Activated CD8-positive, alpha-beta memory T cell treated with anti-CD3 and anti-CD28 coated beads, Interleukin-2, amount 50 U/mL, for 48 hours (primary cell): ENCODE measurements at places on chromosomes 2 and 18.

DNA sequence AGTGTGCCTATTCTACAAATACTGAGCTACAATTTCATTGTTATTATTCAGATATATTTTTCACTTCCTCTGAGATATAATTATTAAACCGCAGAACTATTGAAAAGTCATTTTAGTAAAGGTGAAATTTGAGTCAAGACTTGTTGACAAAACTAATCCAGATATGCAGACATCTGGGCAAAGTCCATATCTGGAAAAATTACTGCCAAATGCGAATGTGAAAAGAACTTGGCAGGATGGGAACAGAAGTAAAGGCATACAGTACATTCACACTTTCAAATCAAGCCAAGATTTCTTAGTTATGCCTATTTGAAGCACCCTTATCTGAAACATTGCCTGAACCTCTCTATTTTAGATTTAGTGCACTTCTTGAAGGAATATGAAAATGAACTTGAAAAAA, 923.6 kb downstream of the CCDC85A start:
- DNase-seq: no peak

DNA sequence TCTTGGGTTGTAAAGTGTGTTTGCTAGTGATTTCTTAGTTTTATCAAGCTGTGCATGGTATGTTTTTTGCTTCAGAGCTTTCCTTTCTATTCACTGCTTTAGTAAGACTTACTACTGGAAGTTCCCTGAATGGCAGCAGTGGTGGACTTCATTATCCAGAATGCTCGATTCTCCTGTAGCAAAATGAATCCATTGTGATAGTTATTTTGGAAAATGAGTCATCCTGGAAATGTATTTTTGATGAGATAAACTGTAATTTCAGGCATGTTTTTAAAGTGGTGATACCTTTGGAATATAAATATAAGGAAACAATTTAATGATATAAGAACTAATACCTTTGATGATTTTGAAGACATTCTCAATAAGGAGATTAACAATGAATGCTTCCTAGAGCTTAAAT, 387.1 kb downstream of the PTPRM start:
- DNase-seq: no peak

DNA sequence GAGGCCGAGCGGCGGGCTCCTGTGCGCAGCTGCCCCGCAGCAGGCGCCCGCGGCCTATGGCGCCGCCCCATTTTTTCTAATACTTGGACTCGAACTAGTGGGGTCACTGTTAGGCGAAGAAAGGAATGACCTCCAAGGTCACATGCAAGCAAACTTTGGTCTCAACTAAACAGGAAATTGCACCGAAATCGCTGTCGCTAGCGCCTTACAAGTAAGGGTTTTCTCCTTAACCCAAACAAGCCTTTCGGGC, 339 bp downstream of the ACAA2 start:
- DNase-seq: no peak

DNA sequence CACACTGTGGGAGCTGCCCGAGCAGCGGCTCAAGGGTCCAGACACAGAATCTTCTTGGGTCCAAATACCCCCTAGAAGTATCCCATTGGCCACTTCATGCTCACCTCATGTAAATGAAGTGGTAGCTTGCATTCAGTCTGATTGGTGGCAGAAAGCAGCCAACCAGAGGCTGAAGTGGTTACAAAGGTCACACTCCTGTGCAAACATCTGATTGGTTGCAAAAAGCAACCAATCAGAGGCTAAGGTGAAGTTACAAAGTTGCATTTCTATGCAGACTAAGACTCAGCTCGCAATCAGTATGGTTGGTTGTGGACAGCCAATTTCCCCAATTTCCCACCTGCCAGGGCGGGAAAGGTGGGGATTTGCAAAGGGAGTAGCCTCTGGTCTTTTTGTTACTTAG, 94.3 kb downstream of the DGKD start:
- no peak for DNase-seq

DNA sequence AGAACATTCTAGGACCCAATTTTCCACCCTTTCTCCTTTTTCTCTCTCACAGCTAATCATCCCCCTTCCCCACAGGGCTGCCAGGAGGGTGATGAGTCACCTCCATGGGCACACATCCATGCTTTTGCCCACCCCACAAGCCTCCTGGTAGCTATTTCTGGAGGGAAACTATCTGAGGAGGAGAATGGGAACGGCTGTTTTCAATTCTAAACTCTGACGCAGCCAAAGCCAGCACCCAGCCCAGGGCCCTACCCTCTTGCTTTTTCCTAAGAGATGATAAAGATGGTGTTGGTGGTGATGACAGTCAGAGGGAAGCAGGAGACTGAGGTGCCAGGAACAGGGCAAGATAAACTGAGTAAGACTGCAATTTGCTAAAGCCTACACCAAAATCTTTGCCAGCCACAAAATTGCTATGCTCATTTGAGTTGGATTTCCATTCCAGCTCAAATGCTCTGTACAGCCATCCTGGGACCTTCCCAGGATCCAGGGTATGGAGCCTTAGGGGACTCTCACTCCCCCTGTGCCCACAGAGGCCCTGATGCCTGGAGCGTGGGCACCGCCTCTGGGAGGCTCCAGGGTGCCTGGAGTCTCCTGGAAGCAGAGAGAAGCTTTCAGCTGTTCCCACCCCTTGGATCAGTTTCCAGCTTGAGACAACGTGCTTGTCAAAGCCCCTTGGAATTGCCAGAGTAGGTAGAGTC, 62.0 kb upstream of the FZD7 start:
- no peak for DNase-seq

DNA sequence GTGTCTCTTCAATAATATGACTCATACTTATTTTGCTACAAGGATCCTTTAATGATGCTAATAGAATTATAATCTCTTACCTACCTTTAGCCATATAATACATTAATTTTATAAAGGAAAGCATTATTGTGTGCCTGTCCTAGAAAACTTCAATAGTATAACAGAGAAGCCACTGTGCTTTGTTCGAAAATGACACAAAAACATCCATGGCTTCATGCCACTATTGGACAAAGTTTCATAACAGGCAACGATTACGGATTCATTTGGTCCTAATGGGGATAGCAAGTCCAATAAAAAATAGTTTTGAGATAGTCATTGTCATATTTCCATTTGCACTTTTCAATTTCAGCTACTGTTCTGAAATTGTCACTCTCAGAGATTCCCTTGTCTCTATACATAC, 52.5 kb upstream of the CCDC150 start:
- DNase-seq: no peak

DNA sequence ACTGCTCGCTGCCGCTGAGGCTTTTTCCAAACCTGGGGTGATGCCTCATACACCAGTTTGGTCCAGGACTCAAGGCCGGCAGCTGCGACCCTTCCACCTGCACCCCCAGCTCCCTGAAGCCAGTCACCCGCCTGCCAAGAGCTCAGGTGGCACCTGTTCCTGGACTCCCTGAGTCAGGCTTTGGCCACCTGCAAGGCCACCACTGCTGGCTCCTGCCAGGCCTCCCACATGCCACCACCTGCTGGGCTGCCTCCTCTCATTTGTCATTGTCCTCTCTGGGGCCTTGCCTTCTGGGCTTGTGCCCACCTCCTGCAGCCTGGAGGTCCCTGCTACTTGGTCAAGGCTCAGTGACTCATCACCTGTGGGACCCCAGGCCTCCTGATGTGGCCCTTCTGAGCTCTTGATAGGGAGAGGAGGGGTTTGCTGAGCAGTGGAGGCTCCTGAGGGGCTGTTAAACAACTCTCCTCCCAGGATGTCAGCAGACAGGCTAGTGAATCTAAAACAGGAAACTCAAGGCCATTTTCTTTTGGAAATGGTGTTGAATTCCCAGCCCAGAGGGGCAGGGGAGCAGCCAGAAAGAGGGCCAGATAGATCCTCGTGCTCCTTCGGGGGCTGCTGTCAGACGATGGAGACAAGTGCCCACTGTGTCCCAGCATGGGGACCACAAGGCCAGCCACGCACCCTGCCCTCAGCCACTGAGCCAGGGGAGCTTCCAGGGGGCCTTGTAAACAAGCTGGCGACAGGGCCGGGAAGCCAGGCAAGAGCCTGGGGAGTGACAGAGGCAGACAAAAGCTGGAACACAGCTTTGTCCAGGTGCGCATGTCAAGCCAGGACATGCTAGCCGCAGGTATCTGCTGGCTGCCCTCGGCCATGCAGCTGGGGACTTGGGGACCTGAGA, 416.8 kb downstream of the LRATD1 start:
- DNase-seq: no peak

DNA sequence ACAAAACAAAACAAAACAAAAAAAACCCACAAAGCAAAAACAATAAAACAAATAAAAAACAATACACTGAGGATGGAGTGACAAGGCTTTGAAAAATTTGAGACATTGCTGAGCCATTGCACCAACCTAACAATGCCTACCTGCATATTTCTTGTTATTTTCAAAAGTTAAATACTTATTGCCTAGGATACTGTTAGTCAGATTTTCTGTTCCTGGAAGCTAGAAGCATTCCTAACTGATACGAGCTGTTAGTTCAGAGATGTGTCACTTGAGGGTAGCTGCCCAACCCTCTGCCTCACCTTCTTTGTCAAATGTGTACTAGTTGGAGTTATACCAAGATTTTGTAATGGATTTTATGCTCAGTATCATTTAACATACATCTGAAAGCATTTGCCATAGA, 187.2 kb downstream of the TXNL1 start:
- no peak for DNase-seq

GRCh38 chr2:143157001-143157400, 27.8 kb downstream of the ARHGAP15 start:
- DNase-seq: no peak

GRCh38 chr2:174931724-174932123, 73.5 kb downstream of the CHN1 start:
- no peak for DNase-seq

DNA sequence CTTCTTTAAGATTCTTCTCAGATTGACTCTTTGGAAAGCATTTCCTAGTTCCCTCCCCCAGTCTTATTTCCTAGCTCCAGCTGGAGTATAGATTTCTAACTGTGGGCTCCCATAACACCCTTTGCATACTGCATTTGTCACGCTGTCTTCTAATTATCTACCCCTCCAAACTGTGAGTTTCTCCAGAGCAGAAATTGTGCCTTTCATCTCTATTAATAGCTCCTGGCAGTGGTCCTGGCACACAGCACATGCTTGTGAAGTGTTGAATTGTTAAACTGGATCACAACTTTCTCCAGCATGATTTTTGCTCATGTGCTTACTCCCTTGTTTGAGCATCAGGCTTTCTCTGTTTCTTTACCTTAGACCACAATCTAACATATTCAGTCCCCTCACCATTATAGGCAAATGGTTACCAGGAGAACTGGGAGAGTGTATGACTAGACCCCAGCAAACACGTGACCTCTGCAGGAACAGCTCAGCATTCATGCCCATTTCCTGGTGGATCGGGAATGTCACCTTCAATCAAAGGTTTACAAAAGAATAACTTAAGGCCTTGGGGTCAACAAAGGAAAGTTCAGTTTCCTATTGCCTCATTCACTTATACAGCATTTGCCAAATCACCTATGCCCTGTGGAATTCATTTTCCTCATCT, 175.7 kb upstream of the TANK start:
- DNase-seq: no peak

DNA sequence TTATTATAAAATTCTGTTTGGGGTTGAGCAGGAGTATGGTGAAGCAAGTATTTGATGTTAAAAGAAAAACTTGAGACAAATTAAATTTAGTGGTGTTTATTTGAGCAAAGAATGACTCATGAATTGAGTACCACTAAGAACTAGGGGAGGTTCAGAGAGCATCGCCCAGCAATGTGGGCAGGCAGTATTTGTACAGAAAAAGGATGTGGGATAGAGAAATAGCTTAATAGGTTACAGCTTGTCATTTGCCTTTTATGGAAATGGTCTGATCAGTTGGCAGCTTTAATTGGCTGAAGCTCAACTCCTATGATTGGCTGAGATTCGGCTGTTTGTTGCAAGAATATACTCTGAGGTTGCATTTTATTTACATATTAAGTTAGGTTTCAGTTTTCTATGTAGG, 68.2 kb downstream of the LRATD1 start:
- no peak for DNase-seq

- DNase-seq: no peak
Observed at GRCh38 chr2:120995656-120996190, 260.1 kb downstream of the GLI2 start.

- DNase-seq: no peak
Observed at GRCh38 chr2:46077522-46078107, 219.6 kb upstream of the EPAS1 start.

GRCh38 chr2:84283506-84283905, 175.6 kb downstream of the SUCLG1 start:
- DNase-seq: no peak

- no peak for DNase-seq
Observed at GRCh38 chr2:113053666-113054065, 999 bp upstream of the IL36B start.

GRCh38 chr2:257429-257828, 6.4 kb downstream of the SH3YL1 start:
- DNase-seq: no peak

- DNase-seq: no peak
Observed at GRCh38 chr2:189613650-189614420, 33.2 kb upstream of the SLC40A1 start.
